ENCODE measurements at places on chromosomes 2 and 18. TPM values are rescaled to one million over a fixed set of nuclear protein-coding genes. Genes with fewer than 3 reads are reported as not detected.

The SPDYA gene
- polyA plus RNA-seq, result 3.1 TPM

The TMEM200C gene
- polyA plus RNA-seq, result 0.52 TPM

The AQP12B gene
- 10.6 TPM for polyA plus RNA-seq

The ATG9A gene
- 41.2 TPM for polyA plus RNA-seq

The FBXO41 gene
- polyA plus RNA-seq, result 2.4 TPM

The COL5A2 gene
- 80.4 TPM for polyA plus RNA-seq

The ARHGEF33 gene
- polyA plus RNA-seq, result 0.87 TPM

The FBLN7 gene
- polyA plus RNA-seq, result 1.7 TPM

The SERPINB11 gene
- polyA plus RNA-seq, result not detected

All from large intestine (tissue), 12 donors.